HepG2 (cell line): ENCODE measurements at places on chromosomes 2 and 18. TPM values are rescaled to one million over a fixed set of nuclear protein-coding genes. Genes with fewer than 3 reads are reported as not detected.

INHA gene
- total RNA-seq, result 1.9 and 4.1 TPM in 2 replicates

CCL20 gene
- 136 and 223 TPM in 2 replicates for total RNA-seq

GRCh38 chr2:113791697-113792590 lies 35.5 kb upstream of the SLC35F5 start:
- DNase-seq, result no peak

DNA sequence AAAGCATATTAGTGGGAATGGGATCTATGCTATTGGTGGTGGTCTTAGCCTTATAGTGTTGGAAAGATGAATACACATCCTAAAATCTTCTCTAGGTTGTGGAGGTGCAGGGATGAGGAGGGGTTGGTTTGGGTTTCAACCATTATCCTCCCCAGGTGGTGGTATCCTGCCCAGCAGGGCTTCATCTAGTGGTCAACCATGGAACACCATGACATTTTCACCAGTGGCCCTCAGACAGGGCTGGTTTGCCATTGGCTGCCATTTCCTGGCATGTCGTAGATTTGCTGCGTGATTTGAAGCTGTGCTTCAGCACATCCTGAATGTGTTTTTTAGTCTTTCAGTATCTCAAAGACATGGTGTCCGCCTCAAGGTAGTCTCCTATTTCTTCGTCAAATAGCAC lies 391.2 kb upstream of the HNRNPA3 start:
- DNase-seq, result no peak

DNER gene
- not detected in 2 replicates for total RNA-seq

- DNase-seq, result no peak
These were observed 13.2 kb downstream of the ANO7 start for GRCh38 chr2:241201445-241202267.

CHST9 gene
- 7.5 and 9.6 TPM in 2 replicates for total RNA-seq
